ENCODE measurements at places on chromosomes 3 and 15.

GRCh38 chr3:2099028-2099671, 484 bp downstream of the CNTN4 start:
- no peaks in the 10 kb centered on the region for H3K36me3 ChIP-seq
- no peak overlapping the region for H3K27ac ChIP-seq
- peaks cover 54% of the 10 kb centered on the region for H3K27me3 ChIP-seq

DNA sequence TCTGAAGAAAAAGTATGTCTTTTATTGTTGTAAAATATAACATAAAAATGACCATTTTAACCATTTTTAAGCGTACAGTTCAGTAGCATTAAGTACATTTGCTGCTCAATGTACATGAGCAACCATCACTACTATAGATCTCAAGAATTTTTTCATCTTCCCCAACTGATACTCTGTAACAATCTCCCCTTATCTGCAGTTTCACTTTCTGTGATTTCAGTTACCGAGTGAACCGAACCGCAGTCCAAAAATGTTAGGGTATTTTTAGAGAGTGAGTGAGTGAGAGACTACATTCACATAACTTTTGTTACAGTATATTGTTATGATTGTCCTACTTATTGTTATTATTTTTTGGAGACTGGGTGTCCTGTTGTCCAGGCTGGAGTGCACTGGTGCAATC, 9.0 kb upstream of the SLC25A26 start:
- no peaks in the 10 kb centered on the region for H3K27me3 ChIP-seq
- H3K36me3 ChIP-seq = no peaks in the 10 kb centered on the region
- no peak overlapping the region for H3K27ac ChIP-seq
- H3K4me1 ChIP-seq = no peaks in the 10 kb centered on the region
- no peak for ATAC-seq
- H3K4me3 ChIP-seq = no peak overlapping the region

- peaks cover 48% of the 10 kb centered on the region for H3K27me3 ChIP-seq
- no peak overlapping the region for H3K27ac ChIP-seq
- no peak for ATAC-seq
- H3K4me3 ChIP-seq = no peak overlapping the region
These were observed 1.5 kb upstream of the CD276 start for GRCh38 chr15:73682600-73683090.

DNA sequence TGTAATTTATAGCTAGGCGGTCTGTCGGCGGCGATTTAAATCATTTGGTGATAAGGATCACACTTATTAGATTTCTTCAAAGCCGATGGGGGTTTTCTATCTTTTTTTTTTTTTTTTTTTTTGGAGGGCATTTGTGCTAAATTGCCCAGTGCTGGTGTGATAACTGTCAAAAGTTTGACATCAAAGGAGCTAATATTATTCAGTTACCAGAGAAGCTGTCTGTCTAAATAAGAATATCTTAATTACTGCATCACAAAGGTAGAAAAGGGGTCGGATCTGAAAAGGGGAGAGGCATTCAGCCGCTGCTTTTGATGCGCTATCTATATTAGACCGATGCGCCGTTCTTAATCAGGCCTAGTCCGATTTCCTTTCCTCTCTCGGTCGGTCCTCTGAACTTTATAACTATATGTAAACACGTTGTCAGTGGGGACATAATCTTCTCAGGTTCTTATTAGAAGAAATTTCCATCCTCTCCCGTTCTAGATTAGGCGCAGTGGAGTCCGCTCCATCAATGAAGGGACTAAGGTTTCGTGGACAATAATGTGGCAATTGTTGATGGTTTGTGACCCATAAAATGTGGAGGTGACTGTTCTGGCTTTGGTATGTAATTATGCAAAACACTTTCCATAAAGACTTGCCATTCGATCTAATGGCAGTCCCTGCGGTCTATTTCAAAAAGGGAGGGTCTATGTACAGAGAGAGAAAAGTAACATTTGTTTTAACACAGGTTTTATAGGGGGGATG, 31.7 kb downstream of the NR2F2 start:
- no peak for ATAC-seq
- no peaks in the 10 kb centered on the region for H3K36me3 ChIP-seq
- peaks cover 60% of the 10 kb centered on the region for H3K27me3 ChIP-seq
- H3K4me1 ChIP-seq = peaks cover 12% of the 10 kb centered on the region

DNA sequence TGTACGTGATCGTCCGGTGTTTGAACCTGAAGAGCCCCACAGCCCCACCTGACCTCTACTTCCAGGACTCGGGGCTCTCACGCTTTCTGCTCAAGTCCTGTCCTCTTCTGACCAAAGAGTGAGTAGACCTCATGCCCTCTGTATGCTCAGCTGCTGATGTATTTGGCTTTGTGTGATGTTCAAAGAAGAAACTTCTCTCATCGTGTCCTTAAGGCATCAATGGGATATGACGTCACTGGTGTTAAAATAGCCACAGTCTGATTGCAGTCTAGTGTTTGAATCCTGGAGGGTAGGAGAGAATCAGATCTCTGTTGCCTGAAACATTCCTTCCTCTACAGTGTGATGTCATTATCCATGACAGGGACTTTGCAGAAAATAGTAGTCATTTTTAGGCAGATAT, 28.1 kb downstream of the ABHD2 start:
- no peak overlapping the region for H3K4me3 ChIP-seq
- H3K4me1 ChIP-seq = no peaks in the 10 kb centered on the region
- H3K27me3 ChIP-seq = no peaks in the 10 kb centered on the region
